CD8-positive, alpha-beta memory T cell (primary cell): ENCODE measurements at places on chromosomes 2 and 18.

DNA sequence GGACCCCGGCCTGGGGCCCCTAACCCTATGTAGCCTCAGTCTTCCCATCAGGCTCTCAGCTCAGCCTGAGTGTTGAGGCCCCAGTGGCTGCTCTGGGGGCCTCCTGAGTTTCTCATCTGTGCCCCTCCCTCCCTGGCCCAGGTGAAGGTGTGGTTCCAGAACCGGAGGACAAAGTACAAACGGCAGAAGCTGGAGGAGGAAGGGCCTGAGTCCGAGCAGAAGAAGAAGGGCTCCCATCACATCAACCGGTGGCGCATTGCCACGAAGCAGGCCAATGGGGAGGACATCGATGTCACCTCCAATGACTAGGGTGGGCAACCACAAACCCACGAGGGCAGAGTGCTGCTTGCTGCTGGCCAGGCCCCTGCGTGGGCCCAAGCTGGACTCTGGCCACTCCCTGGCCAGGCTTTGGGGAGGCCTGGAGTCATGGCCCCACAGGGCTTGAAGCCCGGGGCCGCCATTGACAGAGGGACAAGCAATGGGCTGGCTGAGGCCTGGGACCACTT is 16.4 kb downstream of the EMX1 start:
- DNase-seq, result no peak

GRCh38 chr2:16669388-16669787 is 3.8 kb upstream of the CYRIA start:
- DNase-seq, result no peak

GRCh38 chr2:155256803-155257202 is 558.3 kb downstream of the KCNJ3 start:
- DNase-seq, result no peak

- no peak for DNase-seq
These were observed 239.9 kb downstream of the ZNF516 start for GRCh38 chr18:76255070-76255683.

DNA sequence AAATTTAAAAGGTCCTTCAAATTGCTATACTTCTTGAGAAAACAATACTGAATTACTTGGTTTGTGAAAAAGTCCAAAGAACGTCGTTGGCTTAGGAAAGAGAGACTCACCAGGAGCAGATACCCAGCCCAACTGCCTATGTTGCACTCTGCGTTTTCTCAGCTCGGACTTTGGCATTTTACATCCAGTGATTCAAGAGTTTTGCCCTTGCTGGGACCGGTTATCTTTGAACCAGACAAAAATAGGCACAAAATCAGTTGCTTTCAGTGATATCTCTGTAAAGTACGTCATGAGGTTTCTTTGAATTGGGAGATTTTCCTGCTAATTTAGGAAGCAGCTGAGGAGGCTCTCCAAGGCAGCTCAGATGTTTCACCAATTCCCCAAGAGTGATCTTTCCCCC is 29.3 kb downstream of the FHOD3 start:
- no peak for DNase-seq

DNA sequence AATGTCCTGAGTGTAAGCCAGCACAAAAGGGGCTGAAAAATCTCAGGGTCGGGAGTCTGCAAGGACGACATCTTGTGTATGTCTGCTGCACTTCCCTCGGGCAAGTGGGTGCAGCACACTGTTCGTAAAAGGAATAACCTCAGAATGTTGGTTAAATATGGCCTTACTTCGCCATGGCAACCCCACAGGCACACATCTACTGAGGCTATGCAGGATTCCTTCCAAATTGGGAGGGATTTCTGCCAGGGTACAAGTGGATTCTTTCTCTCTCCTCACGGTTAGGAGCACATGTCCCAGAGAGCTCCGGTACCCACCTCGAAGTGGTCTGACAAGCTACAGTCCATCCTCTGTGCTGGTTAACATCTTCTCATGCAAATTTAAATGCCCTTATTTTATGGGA is 277.7 kb upstream of the PXDN start:
- DNase-seq, result no peak

GRCh38 chr2:25378731-25379490 is 37.2 kb upstream of the DNMT3A start:
- DNase-seq, result no peak

DNA sequence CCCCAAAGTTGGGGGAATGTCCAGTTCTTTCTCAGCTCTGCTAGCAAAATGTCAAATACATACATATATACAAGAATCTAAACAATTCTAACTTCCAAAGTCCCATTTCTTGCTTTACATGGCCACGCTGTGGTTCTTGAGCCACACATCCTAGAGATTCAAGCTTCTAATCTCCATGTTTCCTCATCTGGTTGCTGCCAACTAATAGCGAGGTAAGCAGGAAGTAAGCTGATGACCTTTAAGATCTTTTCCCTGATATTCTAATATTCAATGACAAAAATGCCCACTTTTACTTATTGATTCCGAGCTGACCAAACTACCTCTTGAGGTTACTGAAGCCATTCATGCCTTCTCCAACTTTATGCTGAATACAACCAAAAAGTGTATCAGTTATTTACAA is 3.3 kb downstream of the VPS54 start:
- DNase-seq, result no peak
